ENCODE measurements at places on chromosomes 3 and 15.

DNA sequence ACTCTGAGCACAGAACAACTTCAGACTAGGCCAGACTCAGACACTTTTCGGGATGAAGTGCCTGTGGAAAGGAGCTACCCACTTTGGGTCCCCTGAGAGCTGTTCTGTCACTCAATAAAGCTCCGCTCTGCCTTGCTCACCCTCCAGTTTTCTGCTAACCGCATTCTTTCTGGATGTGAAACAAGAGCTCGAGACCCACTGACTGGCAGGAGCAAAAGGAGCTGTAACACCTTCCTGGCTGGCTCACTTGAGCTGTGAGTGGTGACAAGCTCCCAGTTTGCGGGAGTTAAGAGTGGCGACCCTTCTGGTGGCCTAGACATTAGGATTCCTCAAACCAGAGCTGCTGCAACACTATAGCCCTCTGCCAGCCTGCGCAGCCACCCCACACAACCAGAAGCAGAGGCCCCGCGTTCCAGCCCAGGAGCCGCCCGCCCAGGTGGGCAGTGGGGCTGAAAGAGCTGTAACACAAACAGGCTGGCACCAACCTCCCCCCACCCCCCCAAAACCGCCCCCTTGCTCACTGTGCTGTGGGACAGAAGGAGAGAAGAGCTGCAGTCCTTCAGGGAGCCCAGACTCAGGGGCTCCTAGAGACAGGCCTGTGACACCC lies 1178.1 kb upstream of the GBE1 start:
- DNase-seq: no peak

- no peak for DNase-seq
Measured at GRCh38 chr3:40427045-40427669, 30.0 kb upstream of the RPL14 start.

DNA sequence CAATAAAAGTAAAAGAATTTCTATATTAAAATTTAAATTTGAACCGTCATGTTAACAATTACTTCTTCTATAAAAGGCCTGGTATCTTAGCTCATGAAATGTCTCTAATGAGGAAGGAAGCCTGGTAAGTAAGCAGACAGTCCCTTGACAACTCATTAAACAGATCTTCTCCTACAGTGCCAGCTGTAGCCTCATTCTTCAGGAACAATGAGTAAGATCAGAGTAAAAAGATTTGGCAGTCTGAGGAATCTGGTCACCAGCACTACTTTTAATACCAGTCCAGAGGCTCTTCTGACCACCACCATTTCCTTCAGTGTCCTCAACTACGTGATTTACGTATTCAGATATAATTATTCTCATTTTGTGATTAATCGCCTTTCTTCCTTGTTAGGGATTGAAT lies 955.0 kb upstream of the ALCAM start:
- no peak for DNase-seq

- DNase-seq: no peak
Measured at GRCh38 chr15:70717237-70717793, 46.0 kb downstream of the UACA start.

DNA sequence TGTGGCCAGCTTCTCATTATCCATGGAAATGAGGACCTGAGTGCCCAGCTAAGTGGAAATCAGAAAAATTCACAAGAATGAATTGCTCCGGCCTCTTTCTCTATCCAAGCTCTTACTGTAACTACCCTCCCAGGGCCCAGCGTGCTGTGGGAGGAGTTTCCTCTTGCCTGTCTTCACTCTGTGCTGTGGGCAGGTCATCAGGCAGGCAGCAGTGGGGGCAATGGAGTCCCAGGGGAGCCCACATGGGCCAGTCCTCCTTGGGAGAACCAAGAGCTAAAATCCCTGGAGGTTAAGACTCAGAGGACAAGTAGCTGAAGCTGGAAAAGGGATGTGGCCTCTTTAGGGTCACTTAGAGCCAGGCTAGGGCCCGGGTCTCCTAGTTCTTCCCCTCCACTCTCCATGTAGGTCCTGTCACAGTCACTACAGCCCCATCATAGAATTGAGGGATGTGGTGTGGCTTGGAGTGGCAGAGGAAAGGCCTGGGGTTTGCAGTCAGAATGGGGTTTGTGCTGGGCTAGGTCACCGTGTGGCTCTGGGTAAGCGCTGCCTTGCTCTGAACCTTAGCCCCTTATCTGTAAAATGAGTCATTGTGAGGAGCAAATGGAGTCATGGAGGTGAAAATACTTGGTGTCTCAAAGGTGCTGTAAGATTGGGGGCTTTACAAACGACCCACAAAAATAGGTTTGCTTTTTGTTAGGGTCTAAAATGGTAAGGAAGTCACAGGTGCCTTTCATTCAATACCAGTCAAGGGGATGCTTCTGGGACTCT lies 3.7 kb downstream of the GASK1A start:
- DNase-seq: no peak

GRCh38 chr3:23219117-23219516 lies 16.0 kb downstream of the UBE2E2 start:
- DNase-seq: no peak

DNA sequence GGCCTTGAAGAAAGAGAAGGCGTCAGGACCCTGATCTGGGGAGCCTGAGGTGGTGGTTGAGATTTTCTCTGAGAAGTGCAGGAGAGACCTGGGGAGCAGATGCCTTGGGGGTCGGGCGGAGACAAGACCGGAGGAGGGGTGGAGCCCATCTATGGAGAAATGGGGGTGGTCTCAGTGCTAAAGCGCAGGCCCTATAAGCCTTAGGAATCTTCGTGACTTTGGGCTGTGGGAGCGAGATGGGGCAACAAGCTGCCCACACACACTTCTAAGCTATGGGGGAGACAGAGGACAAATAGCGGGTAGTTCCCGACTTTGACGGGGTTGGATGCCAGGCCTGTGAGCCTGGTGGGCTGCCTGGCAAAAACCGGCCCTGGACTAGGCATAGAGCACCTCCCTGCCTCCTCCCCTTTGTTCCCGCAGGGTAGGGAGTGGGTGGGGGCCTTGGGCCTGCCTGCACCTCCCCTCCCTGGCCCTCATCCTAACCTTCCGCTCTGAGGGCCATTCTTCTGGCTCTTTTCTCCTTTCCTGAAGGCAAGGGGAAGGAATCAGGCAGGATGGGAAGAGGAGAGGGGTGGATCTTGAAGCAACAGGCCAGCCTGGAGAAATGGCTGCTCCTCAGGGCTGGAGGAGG lies 880 bp downstream of the NISCH start:
- DNase-seq: no peak

DNA sequence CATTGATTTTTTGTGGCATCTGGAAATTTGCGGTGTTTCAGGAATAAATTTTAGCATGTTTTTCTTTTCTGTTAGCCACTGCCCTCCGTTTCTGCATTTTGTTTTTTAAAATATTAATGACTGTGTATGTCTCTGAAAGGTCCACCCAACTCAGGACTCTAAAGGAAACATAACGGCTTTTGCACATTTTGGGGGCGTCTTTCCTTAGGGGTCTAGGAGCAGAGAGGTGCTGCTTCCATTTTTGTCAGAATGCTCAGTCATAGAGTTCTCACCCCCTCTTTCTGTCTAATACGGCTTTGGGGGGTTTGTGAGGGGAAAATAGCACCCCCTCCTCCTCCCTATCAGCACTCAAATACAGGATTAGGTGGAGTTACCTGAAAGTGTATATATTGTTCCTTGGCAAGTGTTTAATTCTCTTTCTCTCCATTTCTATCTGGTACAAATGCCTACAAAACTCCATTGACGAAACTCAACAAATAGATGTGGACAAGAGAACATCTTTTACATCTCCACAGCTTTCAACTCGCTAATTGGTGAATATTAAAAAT lies 219.4 kb downstream of the MEIS2 start:
- DNase-seq: no peak

DNA sequence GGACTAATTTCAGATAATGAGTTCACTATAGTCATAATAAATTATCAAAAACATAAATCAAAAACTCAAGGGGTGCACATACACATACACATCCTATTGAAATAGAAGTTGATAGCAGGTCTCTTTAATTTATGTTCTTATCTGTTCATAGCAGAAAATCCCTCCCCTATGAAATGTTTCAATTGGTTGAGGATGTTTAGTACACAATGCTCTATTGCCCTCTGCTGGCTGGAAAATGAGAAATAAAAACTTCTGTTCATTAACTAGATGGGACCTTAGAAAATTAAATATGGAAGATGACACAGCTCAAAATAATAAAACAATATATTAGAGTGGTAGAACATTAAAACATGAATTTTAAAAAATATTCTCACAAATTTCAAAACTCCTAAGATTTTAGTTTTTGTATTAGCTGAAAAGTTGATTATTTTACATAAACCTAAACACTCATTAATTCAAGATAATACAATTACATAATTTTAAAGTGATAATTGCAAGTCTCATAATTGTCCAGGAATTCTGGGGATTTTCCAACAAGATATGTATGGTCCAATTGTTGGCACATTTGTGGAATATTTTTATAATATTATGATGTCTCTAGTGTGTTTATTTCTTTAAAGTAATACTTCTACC lies 735.0 kb downstream of the ROBO1 start:
- DNase-seq: no peak

- no peak for DNase-seq
Measured at GRCh38 chr3:11583638-11584046, 60.1 kb downstream of the VGLL4 start.

- no peak for DNase-seq
Measured at GRCh38 chr15:94070356-94071295, 160.7 kb upstream of the MCTP2 start.

- no peak for DNase-seq
Measured at GRCh38 chr3:156594219-156594683, 39.3 kb upstream of the SSR3 start.

- no peak for DNase-seq
Measured at GRCh38 chr15:57595011-57595866, 3.5 kb downstream of the MYZAP start.

- DNase-seq: no peak
Measured at GRCh38 chr3:146555311-146555710, 10.9 kb upstream of the PLSCR1 start.

All from stimulated activated CD8-positive, alpha-beta memory T cell treated with anti-CD3 and anti-CD28 coated beads, Interleukin-2, amount 100 ng/mL, for 1 hour (primary cell).